ENCODE measurements at places on chromosomes 1 and 21. TPM values are rescaled to one million over a fixed set of nuclear protein-coding genes. Genes with fewer than 3 reads are reported as not detected.

ZNF593OS gene
- total RNA-seq: not detected

TCEA3 gene
- 1.5 TPM for total RNA-seq

DNA sequence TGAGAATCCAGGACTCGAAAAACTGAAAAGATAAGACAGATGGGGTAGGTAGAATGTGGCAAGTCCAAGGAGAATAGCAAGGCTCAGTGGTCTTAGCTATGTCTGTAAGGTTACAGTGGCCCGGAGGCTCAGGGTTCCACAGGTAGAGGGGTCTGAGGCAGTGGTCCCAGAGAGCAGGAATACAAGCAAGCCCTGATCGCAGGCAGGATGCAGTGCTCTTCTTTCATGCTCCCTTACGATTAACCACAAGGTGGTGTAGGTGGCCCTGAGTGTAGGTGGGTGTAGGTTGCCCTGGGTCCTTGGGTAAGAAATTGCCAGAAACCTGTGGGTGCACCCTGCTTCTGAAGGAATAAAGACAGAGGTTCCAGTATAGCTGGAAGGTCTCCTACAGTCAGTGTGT, 99.1 kb upstream of the RAB3GAP2 start:
- DNase-seq: peak; percentile 54

BRDT gene
- not detected for total RNA-seq

DNA sequence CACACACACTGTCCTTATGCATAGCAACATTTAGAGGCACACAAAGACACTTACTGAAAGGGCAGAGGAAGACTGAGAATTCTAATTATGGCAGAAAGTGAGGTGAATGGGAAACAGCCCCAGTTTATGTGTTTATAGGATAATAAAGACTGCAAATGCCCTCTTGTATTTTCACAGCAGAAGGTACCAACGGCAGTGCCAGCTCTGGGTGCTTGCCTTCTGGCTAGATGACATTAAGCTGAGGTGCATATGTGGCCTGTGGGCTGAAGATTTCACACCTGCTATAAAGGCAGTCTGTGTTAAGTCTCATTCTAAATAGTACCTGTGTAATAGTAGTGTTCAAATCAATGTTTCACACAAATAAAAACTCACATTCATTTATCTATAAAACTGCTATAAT, 347.2 kb upstream of the ZRANB2 start:
- DNase-seq: no peak

- no peak for DNase-seq
Observed at GRCh38 chr1:17145648-17146047, 26.4 kb upstream of the PADI2 start.

- DNase-seq: no peak
Observed at GRCh38 chr1:229148041-229148671, 122.8 kb upstream of the RAB4A start.

DNA sequence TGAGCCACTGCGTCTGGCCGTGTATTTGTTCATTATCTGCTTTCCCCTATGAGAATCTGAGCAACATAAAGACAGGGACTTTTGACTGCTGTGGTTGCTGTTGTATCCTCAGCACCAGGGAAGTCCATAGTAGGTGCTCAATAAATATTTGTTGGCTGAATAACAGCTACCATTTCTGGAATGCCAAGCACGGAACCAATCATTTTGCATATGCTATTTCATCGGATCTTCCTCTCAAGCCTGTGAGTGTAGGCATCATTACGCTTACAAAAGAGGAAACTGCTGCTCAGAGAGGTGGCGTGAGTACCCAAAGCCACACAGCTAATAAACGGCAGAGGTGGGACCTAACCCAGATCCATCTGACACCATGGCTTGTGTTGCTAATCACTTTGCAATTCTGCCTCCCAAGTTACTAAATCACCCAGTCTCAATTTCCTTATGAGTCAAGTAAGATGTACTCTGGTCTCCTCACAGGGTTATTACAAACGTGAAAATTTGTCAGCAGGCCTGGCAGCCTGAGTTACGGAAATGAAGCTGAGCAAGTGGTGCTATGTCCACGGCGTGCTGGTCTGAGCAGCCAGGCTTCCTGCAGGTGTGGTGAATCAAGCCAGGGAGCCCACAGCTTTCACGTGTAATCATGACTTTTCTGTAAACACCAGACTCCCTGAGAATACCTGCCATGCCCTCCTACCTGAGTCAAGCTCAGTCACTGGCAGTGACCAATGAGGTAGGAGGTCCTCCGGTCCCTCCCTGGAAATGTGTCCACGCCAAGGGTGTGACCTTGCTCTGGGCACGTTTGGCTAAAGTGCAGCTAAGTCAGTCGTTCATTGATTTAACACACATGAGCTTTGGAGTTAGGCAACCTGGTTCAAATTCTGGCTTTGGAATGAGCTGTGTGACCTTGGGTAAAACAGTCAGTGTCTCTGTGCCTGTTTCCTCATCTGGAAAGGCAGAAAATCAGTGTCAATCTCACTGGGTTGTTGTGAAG, 4.8 kb upstream of the RHCE start:
- peak; percentile 36 for DNase-seq

GNAT2 gene
- total RNA-seq: not detected

GRCh38 chr1:180927348-180927747, 14.7 kb downstream of the KIAA1614 start:
- no peak for DNase-seq

DNA sequence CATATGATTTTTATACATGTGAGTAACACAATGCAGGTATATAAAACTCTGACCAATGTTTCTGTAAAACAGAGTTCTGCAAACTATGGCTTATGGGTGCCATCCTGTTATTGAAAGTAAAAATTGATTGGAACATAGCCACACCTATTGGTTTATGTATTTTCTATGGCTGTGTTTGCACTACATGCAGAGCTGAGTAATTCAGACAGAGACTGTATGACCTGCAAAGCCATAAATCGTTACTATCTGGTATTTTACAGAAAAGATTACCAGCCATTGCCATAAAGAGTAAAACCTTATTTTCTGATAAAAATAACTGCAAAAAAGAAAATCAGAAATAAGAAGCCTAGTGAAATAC, 13.1 kb downstream of the GBP1 start:
- no peak for DNase-seq

DNA sequence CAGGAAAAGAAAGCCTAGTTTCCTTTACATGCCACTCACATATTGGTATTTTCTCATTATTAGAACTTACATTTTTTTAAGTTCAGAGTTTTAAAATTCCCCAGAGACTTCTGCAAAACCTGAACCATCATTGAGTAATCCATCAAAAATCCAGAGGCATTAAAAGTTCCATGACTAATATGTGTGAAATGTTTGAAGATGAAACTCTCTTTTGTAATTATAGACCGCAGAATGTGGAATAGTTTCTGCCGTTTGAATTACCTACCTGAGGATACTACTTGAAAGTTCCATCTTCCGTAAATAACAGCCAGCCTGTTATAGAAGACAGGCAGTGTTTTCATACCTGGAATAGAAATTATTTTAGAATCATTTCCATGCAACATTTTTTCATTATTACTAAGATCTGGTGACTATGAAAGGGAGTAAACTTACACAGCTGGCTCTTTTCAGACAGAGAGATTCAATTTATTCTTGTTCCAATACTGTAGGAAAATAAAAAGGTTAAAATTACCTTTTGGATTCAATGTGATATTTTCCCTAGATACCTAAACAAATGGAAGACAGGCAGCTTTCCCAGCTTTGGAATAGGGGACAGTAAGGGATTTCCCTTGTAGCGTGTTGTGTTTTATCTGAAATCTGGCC, 131.4 kb downstream of the ST6GALNAC5 start:
- DNase-seq: peak; percentile 83

GRCh38 chr1:12422488-12422887, 192.7 kb downstream of the VPS13D start:
- no peak for DNase-seq

GRCh38 chr1:184457500-184457899, 70.7 kb downstream of the C1orf21 start:
- DNase-seq: peak; percentile 6

DNA sequence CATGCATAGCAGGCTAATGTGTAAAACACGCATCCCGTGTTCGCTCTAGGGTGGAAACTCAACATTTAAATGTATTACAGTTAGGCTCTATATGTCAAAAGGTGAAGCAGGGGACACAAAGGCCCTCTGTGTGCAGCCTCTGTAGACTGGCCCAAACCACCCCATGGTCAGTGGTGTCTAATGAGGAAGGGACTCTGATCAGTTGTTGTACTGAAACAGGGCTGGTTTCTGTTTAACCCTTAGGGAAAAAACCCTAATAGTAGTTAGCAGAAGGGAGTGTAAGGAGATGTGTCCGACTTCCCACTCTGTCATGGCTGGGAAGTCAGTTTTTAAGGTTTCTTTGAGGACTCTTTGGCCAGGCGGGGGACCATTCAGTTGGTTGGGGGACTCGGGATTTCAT, 21.5 kb upstream of the CD2 start:
- DNase-seq: no peak

DNA sequence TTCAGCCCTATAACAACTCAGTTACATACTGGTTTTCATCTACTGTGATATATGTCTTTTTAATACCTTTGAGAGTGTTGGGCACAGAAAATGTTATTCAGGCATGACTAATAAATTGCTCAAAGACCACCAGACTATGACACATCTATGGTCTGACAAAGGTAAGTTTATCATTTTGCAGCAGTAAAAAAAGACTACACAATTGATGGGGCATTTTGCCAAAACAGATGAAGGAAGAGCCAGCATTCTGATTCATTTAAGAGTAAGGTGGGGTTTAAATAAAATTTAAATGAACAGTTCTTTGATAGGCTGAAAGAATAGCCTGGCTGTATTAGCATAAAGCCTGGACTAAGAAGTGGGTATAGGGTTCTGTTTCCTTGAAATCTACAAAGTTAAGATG, 8.8 kb upstream of the RNPC3 start:
- peak; percentile 29 for DNase-seq

STYXL2 gene
- not detected for total RNA-seq

DNA sequence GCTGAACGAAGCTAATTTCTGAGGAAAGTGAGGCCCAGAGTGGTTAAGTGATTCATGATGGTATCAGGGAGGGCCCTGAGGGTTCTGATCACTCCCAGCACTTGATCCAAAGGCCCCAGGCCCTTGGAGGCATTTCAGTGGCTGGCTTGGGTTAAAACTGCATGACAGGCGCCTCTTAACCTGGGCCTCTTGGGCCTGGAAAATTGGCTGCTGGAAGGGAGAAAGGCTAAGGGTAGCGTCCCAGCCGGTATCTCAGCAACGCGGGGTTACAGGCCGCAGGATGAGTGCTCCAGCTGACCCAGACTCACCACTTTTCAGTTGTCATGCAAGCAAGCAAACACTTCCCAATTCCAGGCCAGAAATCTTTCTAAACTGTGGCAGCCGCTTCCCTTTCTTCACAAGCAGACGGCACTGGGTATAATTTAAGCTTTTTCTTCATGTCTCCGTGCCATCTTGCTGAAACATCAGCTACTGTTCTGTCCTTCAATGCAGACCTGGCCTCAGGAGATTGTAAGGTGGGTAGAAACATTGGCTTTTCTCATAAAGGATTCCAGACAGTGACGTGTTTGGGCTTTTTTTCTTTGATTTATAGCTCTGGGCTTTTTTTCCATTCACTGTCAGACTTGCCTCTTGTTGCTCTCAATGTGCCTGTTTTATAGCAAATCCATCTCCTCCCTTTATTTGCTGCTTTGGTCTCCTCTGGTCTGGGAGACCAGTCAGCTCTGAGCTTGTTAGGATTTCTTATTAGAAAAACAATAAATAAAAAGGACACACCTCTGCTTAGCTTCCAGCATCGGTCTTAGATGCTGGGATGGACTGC, 229.1 kb downstream of the KCNJ6 start:
- DNase-seq: no peak

GRCh38 chr1:200028586-200029034, 1.1 kb downstream of the NR5A2 start:
- peak; percentile 45 for DNase-seq

DNA sequence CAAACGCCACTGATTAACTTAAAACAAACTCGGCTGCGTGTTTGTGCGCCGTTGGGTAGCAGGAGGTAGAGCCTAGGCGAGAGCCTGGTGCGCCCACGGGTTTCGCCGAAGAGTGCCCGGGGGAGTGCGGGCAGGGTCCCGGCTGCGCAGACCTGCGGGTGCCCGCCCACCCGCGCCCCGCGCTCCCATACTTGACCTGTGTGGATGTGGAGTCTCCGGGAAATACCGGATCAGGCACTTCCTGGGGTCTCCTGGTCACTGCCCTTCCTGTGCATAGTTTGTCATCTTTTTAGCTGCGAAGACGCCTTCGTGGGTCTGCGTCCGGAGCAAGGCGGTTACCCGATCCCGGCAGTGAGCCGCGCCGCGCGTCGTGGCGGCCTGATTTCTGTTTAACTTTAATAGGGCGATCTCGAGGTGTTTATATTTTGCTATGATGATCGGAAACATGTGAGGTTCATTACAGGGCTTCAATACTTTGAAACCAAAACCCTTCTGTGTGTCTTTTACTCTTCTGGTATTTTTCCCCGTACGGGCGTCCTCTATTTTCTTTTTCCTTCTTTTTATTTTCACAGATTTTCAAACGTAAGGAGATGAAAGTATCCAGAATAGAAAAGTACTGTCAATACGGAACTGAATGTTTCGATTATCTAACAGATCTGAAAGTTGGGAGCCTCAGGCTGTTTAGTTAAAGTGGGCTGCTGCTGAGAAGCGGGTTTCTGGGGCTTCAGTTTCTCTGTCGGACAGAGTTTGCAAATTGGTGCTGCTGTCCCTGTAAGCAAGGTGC, 15.2 kb downstream of the NR5A2 start:
- DNase-seq: no peak

- DNase-seq: peak; percentile 91
Observed at GRCh38 chr1:234331507-234331906, 41.7 kb upstream of the COA6 start.

DNA sequence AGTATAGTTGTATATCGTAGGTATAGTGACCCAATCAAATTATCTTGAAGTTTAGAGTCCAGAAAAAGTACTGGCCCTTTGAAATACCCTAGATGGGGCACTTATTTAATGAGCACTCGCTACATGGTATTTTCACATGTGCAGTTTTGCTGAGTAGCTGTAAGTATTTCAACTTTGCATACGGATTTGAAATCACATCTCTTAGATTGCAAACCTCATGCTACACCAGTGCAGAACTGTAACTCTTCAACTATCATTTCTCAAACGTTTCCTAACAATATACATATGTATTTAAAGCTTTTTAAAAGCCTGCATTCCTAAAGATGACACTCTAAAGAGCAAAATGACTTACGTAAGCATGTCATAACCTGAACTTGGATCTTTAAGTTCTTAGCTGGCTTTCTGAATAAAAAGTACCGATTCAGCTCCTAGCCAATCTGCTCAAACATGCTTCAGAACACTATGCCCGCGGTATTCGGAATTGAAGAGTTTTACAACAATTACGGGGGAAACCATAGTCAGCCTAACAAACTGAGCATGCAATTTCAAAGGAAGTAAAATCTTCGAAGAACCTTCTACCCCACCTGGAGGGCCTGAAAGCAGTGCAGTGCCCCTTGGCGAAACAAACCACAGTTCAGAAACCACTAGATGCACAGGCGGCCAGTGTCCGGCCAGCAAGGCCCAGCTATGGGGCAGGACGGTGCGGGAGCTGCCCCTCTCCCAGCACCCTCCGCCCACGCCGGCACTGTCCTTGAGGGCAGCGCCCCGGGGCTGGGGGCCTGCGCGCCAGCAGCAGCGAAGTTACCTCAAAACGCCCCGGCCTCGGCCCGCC, 863 bp downstream of the FH start:
- DNase-seq: peak; percentile 50

MATN1 gene
- total RNA-seq: 0.47 TPM

- DNase-seq: no peak
Observed at GRCh38 chr21:16071092-16071491, 341.3 kb downstream of the USP25 start.

- DNase-seq: no peak
Observed at GRCh38 chr1:46646844-46647243, 21.3 kb downstream of the ATPAF1 start.

- no peak for DNase-seq
Observed at GRCh38 chr1:42983693-42984092, 25.0 kb upstream of the SLC2A1 start.

SHE gene
- not detected for total RNA-seq

CFHR1 gene
- not detected for total RNA-seq

Measured in MCF 10A (cell line).